ENCODE measurements at places on chromosomes 4 and X.

DNA sequence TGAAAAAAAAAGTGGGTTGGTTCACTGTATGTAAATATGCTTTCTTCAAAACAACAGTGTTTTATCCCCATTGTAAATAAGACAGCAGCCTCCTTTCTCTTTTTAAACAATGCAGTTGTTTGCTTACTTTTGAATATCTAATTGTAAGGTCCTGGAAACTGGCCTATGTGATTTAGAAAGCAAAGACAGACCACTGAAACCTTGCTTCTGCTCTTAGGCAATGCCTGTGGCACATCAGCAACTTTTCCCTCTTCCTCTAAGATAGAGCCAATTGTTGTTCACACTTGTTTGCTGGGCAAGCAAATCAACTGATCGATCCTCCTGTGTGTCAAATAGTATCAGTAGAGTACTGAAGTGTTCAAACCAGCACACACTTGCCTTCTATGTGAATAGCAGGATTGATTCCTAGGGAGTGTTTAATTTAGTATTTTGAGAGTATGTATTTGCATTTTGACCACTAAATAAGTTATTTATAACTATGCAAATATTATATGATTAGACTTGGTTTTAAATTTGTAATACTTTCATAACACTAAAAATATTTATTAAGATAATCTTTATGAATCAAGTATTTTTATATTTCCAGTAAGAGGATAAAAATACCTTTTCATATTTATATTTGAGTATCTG is 55.4 kb upstream of the GRPR start:
- DNase-seq: no peak

DNA sequence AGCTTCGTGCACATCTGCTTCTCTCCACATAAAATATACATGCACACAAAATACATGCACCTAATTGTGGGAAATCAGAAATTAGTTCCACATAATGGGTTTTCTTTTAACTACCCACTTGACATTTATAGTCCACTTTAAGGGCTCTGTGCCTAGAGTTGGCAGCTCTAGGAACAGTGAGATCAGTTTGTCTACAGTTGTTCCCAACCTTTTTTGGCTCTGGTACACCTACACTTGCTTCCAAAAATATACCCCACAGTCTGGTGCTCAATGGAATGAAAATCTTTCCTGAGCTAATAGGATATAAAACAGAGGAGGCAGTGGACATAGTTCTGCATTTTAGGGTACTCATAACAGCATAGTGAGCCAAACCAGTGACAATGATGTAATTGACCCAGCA is 36.1 kb downstream of the HDAC8 start:
- no peak for DNase-seq

DNA sequence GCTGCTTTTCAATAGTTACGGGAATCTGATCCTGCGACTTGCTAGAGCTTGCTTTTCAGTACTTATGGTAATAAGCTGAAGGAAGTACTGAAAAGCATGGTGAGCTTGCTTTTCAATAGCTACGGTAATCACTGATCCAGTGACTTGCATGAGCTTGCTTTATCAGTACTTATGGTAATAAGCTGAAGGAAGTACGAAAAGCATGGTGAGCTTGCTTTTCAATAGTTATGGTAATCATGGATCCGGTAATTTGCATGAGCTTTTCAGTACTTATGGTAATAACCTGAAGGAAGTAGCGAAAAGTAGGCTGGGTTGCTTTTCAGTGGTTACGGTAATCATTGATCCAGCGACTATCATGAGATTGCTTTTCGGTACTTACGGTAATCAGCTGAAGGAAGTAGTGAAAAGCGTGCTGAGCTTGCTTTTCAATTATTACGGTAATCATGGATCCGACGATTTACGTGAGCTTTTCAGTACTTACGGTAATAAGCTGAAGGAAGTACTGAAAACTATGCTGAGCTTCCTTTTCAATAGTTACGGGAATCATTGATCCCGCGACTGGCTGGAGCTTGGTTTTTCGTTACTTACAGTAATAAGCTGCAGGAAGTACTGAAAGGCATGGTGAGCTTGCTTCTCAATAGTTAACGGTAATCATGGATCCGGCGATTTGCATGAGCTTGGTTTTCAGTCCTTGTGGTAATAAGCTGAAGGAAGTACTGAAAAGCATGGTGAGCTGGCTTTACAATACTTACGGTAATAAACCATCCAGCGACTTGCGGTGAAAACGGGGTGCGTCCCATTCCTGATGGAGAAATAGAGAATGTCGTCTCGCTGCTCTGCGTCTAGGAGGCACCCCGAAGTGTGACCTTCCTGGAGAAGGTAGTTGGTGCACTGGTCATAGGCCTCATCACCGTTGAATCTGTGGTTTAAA is 6.5 kb downstream of the CRLF2 start:
- peak; percentile 40 for DNase-seq

- peak; percentile 4 for DNase-seq
Measured at GRCh38 chrX:21725496-21725895, 32.4 kb downstream of the SMPX start.

DNA sequence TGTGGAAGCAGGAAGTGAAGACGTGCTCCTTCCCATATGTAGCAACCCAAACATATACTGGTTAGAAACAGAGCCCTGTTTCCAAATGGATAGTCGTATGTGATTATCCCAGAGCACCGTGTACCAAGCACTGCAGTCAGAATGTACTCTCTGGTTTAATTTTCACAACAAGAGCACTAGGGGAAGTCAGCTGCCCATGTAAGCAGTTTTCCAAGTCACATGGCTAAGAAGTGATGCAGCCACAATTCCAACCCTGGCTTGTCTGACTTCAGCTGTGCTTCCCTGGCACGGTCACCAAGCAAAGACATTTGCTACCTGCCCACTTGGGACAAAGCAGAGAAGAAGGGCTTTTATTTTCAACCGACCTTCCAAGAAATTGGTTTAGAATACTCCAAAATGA is 28.2 kb upstream of the CEP135 start:
- no peak for DNase-seq

DNA sequence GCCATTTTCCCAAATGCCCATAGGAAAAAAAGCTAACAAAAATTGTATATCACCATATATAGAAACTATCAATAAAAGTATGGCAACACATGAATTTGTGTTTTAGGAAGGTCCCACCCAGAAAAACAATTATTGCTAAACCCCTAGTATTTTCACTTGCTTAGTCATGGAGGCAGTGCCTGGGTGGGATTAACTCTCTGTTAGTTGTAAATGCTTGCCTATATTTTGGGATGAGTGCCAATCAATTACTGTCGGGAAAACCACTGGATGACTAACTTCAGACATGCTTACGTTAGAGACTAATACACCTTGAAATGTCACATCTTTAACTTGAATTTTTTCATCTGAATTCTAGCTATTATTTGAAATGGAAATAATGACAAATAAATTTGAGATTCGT is 33.9 kb downstream of the TMPRSS11A start:
- no peak for DNase-seq

GRCh38 chr4:153465140-153465539 is 1.0 kb upstream of the TMEM131L start:
- no peak for DNase-seq

DNA sequence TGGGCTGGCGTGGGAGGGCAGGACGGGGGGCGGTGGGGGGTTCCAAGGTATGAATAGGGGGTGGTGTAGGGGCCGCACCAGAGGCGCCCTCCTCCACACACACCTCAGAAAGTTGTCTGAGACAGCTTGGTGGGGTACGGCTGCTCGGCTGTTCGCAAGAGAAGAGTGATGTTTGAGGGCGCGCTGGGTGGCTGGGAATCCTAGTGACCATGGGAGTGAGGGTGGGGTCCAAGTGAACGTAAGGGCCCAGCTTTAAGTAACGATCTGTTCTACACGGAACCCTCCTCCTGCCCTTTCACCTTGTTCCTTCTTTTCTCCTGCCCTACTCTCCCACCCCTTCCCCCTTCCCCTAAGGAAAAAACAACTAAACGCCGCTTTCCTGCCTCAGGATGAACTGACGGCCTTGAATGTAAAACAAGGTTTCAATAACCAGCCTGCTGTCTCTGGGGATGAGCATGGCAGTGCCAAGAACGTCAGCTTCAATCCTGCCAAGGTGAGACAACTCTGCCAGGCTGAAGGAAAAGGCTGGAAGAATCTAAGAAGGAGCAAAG is 664 bp downstream of the MED12 start:
- no peak for DNase-seq

- DNase-seq: no peak
Measured at GRCh38 chrX:53188763-53189162, 36.2 kb downstream of the KDM5C start.

DNA sequence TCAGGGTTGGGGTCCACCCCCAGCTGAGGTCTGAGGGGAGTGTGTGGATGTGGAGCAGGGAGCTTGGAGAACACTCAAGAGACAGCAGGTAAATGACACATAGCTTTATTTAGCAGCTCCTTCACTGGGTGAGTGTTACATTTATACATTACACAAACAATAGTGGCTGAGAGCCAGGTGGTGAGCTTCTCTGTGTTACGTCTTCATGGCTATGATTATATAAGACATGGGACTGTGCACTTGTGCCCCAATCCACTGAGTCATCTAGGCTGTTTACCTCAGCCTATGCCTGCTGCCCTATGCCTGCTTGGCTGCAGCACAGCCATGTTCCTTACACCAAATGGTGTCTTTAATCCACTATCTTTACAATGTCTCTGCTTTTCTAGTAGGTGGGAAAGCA is 459.6 kb downstream of the AFF2 start:
- DNase-seq: no peak

DNA sequence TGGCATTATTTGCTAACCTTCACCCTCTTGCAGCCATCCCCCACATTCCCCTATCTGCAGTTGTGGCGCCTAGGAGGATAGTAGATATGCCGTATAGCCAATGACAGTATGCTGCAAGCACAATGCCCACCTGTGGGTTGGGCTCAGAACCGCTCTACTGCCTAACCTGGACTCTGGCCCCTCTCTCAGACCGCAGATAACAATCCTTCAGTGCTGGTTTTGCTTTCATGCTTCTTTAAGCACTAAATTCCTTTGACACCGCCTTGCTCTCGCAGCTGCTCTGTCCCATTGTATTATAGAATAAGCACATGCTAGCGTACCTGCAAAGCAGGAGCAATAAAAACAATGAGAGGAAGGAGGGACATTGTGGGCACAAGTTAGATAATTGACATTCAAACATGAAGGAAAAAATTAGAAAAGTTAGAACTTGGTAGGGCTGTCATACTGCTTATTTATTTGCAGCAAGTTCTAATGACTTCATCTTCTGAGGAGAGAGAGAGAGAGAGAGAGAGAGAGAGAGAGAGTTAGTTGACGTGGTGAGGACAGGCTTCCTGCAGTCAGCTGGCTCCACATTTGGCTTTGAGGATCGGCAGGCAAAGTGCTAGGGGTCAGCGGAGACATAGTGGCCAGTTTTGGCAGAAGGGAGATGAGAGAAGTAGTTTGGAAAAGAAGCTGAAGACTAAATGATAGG is 55.8 kb downstream of the WWC2 start:
- DNase-seq: no peak

DNA sequence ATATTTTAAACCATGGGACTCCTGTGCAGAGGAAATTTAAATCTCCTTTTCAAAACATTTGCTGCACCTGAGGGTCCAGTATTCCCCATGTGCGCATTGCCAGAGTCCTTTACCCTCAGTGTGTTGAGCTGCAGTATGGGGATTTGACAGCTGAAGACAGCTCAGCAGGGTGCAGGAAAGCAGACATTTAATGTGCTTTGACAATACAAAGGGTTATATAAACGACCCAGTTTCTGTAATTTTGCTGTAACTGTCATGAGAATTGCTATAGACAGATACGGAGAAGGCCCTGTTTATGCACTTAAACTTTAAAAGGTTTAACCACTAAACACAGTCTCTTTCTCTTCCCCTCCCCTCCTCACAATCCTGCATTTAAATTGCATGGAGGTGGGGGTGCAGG is 393.4 kb downstream of the MID1IP1 start:
- DNase-seq: no peak

DNA sequence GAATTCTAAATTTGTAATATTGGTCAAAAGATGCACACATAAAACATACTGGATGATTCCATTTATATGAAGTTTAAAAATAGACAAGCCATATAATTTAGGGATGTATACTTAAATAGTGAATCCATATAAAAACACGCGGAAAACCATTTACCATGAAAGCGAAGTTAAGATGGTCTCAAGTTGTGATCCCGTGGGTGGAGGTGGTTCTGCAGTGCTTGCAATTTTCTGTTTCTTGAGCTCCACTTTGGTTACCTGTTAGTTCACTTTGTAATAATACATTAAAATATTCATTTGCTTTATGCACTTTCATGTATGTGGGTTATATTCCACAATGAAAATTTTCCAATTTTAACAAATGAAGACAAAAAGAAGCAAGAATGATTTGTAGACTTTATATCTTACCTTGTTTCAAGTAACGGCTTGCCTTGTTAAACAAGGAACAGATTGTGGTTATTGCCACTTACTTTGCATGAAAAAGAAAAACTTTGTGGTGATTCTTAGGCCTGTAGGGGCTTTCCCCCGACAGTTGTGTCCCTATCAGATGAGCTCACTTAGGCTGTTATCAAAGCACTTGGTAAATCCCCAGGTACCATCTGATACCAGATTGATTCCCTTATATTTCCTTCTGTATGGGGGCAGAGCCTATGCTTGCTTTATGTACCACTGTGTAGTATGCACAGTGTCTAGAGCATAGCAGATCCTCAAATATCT is 12.2 kb downstream of the UCP1 start:
- DNase-seq: peak; percentile 35

- DNase-seq: peak; percentile 33
Measured at GRCh38 chrX:38166478-38167083, 54.1 kb downstream of the SRPX start.

- no peak for DNase-seq
Measured at GRCh38 chr4:143285696-143286437, 50.8 kb upstream of the GAB1 start.

GRCh38 chr4:105145156-105145902 is 1.3 kb upstream of the TET2 start:
- peak; percentile 22 for DNase-seq

DNA sequence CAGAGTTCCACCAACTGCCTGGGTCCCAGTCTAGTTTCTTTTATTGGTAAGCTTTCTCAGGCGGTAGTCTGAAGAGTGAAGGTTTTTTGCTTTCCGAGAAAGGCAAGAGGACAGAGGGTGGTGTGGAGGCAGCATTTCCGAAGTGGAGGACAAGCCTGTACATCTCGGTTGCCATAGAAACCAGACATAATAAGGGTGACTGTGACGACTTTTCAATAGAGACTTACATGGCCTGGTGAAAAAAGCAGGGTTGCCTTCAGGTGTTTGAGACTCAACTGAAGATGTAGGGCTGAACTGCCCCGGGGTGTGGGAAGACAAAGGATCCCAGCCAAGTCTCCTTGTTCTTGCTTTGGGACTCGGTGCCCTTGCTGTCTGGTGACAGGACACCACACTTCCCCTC is 53.6 kb upstream of the RAB40AL start:
- DNase-seq: no peak

GRCh38 chr4:154471526-154472331 is 19.9 kb downstream of the DCHS2 start:
- DNase-seq: no peak

DNA sequence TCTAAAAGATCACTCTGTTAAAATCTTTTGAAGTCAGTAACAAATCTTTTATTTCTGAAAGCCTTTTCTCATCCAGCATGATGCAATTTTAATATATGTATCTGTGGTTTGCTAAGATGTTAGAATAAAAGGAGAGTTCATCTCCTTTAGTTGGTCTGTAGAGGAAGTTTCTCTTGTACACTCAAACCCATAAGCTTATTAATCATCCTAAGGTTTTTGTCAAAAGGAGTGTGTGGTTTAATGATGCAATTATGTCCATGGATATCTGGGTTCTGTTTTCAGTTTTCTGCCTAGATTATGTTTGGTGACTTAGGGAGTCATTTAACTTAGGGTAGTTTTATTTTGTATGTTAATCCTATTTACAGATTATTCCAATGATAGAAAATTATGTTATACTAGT is 52.1 kb upstream of the NDST4 start:
- DNase-seq: no peak
